ENCODE measurements at places on chromosomes 2 and 18. TPM values are rescaled to one million over a fixed set of nuclear protein-coding genes. Genes with fewer than 3 reads are reported as not detected.
A peak's percentile ranks its signal among the peaks of the same experiment; 100 is the strongest.

The RASGRP3 gene
- total RNA-seq = 0.25 TPM

- DNase-seq = no peak
These were observed 95.8 kb upstream of the SMAD2 start for GRCh38 chr18:48026216-48026615.

DNA sequence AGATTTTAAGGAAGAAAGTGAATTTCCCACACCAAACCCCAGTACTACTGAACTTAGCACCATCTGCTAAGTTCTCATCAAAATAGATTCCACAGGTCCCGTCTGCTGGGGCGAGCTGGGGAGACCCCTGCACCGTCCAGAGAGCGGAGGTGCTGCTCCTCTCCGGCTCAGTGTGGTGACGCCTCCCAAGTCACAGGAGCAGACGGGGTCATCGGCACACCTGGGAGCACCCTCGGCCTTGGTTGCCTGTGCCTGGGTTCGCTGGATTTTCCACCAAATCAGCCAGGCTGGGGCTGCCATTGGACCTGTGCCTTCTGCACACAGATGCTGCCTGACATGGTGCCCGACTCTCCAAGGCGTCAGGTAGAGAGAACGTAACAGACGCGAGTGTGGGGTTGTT is 141.3 kb downstream of the PXDN start:
- no peak for DNase-seq

The SLC5A7 gene
- not detected for total RNA-seq

GRCh38 chr2:59463426-59463825 is 1090.0 kb downstream of the BCL11A start:
- no peak for DNase-seq

GRCh38 chr18:32174719-32175118 is 15.1 kb upstream of the MEP1B start:
- no peak for DNase-seq

GRCh38 chr2:33336036-33336625 is 140.3 kb upstream of the RASGRP3 start:
- no peak for DNase-seq

- DNase-seq = peak; percentile 52
These were observed 2.4 kb downstream of the MTCL1 start for GRCh38 chr18:8707556-8708300.

DNA sequence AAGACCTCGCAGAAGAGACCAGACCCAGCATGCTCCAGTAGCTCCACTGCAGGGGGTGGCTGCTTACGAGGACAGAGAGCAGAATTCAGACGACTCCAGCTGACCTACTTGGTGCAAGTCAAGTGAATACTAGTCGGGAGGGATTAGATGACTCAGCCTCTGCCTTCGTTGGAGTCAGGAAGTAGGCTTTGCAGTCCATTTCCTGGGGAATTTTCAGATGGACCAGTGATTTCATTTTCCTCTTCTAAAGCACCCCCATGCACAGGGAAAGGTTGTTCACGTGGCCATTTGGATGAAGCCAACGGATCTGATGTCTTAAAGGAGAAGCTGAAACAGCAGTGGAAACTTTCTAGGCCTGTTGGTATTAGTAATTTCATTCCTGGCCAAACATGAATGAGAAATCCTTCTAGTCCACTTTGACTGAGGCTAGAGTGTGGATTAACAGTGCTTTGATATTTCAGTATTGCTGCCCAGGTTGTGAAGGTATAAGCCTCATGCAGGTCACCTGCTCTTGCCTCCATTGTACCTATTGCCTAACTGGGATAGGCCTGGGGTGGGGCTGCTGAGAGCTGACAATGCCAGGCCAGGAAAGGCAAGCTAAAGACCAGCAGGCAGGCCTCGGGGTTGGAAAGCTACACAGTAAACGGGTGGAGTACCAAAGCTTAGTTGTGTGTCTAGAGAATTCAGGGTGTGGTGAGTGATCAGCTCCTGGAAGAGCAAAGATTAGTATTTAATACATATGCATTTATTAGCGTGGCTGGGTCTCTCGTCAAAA is 117.6 kb upstream of the FOSL2 start:
- peak; percentile 94 for DNase-seq

DNA sequence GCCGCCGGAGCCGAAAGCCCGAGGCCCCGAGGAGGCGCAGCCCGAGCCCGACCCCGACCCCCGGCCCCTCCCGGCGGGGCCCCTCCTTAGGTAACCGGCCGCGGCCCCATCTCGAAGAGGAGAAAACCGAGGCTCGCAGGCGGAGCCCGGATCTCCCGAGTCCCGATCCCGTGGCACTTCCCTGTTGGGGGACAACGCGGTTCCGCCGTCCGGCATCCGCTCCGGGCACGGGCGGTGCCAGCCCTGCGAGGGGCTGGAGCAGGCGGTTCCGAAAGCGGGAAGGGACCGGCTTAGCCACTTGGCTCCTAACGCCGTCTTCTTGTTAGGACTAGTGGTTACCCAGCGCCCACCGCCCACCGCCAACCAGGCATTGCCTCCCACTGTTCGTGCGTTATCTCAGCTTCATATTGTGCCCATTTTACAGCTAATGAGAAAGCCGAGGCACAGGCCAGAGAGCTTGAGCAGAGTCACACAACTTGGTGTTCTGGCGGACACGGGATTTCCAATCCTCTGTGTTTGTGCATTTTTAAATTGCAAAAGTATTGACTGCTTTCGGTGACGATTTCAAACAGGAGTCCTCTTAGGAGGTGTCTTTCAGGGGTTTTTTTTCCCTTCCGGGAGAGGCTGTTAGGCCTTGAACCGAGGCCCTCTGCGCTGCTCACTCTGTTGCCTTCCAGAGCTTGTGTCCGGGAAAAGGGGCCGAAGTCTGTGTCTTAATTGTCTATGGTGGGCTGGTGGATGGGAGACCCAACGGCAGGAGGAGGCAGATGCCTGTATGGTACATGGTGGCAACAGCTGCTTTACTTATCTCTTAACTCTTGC is 562 bp downstream of the CENPA start:
- no peak for DNase-seq

The MORN2 gene
- total RNA-seq = 17.3 TPM

DNA sequence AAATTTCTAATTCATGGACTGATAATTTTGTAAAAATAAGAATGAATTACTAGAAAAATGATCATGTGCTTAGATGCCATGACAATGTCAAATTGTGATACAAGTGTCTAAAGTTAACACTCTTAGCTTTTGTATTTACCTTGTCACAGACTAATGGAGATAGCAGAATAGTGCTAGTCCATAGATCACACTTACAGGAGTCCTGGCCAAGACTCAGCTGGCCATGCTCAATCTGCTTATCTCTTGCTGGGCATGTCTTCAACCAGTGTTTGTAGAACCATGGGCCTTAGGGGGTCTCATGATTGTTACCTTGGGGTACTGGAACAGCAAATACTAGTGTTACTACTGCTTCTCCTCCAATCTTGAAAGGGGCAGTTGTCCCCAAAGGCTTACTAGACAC is 44.0 kb downstream of the TET3 start:
- no peak for DNase-seq

The KLHL30 gene
- total RNA-seq = not detected

- DNase-seq = no peak
These were observed 132.2 kb upstream of the ZFP36L2 start for GRCh38 chr2:43358410-43359201.

DNA sequence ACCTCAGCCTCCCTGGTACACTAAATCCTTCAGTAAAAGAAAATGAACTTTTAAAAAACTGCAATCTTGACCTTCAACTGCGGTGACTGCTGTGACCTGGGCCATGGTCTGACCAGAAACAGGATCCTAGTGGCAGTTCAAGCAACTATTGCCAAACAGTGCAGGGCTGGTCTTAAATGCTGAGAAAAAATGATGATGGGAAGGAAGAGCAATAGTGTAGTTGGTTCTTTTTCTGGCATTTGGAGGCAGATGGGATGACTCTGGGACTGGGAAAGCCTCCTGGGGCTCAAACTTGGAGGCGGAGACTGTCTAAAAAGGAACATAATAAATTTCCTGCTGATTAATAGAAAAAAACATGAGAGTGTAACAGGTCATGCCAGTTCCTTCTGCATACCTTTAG is 45.4 kb downstream of the CHN1 start:
- no peak for DNase-seq

DNA sequence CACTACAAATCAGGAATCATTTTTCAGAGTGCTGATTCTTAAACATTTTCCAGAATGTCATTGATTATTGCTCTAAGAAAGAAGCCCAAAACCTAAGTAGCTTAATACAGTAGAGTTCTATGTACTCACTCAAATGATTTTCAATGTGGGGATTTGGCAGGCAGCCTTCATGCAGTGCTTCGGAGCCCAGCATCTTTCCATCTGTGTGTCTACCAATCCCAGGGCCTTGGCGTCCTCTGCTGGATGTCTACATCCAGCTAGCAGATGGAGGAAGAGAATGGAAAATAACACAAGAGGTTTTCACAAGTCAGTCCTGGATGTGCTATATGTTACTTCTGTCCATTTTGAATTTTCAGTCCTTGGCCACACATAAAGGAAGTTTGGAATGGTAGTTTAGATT is 151.8 kb downstream of the RDH14 start:
- no peak for DNase-seq

The UGT1A3 gene
- total RNA-seq = 0.88 TPM

GRCh38 chr2:111930409-111930808 is 32.0 kb downstream of the MERTK start:
- DNase-seq = no peak

GRCh38 chr2:74076074-74076470 is 71.6 kb downstream of the BOLA3 start:
- DNase-seq = no peak

DNA sequence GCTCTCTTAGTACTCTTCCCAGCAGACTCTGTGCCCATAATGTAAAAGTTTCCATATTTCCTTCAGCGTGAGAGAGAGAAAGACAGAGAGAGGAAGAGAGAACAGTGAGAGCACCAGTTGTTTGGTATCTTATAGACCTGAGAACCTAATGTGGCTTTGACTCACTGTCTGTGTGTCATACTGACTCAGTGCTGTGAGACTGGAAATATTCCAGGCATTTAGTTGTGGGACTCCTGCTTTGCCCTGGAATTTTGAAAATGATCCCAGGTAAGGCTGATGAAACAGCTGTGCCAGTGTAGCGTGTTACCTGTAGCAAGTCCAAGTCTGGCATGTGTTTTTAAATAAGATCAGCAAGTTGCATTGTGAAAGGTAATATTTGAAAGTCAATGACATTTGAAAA is 87.9 kb upstream of the KCNH7 start:
- peak; percentile 96 for DNase-seq

GRCh38 chr2:10269291-10269690 is 33.4 kb upstream of the HPCAL1 start:
- DNase-seq = no peak

The NDUFAF7 gene
- total RNA-seq = 12.0 TPM

The TLX2 gene
- not detected for total RNA-seq

The MAP2 gene
- total RNA-seq = 9.1 TPM

The MBD1 gene
- 86.2 TPM for total RNA-seq

- no peak for DNase-seq
These were observed 5.2 kb downstream of the CD207 start for GRCh38 chr2:70830366-70830765.

The GCG gene
- total RNA-seq = not detected

DNA sequence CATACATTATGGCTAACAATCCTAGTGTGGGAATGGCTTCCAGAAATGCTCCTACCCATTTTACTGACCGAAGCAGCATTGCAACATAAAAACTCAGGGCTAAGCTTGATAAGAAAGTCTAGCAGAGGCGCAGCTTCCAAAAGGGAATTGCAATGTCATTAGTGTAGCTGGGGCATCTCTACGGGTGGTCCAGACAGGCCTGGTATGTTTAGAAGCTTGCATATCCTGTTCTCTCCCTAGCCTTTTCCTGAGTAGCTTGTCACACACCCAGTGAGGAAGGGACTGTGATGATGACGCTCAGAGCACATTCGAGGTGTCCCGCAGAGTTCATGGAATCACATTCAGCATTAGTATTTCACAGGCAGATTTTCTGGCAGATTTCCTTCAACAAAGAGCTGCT is 38.0 kb upstream of the COL5A2 start:
- DNase-seq = no peak

GRCh38 chr2:240558236-240558761 is 511 bp upstream of the ANKMY1 start:
- DNase-seq = no peak

- DNase-seq = peak; percentile 47
These were observed 39.9 kb upstream of the DARS1 start for GRCh38 chr2:136025057-136025973.

GRCh38 chr2:178819992-178820391 is 12.8 kb upstream of the TTN start:
- DNase-seq = no peak

DNA sequence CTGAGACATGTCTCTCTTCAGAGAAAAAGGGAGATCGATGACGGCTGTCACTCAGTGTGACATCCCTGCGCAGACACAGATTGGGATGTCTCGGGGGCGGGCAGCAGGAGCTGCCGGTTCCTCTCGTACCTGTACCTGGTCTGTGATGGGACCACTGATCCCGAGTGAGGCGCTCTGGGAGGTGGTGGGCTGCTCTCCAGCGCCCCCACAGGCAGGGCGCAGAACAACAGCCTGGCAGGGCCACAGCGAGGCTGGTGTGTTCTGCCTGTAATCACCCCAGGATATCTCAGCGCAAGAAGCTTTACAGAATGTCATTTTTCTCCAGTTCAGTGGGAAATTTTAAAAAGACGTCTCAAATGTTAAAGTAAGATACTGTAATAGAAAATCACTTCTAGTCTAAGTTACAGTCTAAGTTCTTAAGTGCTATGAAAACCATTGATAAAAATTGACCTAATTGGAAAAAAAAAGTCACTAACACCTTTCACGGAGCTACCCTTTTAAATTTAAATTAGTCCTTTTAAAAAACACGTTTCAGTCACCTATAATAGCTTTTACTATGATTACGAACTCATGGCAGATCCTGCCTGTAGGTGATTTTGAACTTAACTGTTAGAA is 189.8 kb downstream of the SNTG2 start:
- no peak for DNase-seq

DNA sequence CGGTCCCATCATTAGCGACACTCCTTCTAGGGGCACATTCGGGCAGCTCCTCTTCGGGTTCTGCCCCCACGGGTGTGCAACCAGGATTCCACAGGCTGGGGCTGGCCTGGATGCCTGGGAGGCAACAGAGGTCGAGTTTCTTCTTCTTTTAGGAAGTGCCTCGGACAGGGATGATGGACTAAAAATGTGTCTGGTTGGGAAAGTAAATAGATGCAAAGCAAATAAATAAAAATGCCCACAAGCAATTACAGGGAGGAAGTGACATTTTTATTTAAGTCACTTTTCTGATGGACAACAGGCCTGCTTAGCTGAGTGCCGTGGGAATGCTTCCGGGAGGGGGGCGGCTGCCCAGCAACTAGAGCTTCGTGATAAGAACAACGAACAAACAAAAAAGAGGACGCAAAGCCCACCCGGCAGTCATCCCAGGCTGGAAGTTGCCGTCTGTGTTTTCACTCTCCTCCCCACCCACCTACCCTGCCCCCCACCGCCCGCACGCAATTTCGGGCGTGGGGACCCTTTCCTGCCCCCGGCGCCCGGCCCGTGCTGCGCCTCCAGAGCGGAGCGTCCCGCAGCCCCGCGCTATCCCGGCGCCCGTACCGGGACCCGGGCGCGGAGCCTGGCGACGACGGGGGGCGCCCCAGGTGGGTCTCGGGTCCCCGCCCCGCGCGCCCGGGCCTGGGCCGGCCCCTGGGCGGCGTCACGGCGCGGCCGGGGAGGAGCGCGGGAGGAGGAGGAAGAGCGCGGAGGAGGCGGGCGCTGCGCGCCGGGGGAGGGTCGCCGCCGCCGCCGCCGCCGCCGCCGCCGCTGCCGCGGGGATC is 412 bp upstream of the NCK2 start:
- no peak for DNase-seq

The ARHGAP28 gene
- 0.24 TPM for total RNA-seq
